B cell (primary cell): ENCODE measurements at places on chromosomes 4 and X. TPM values are rescaled to one million over a fixed set of nuclear protein-coding genes. Genes with fewer than 3 reads are reported as not detected.

Gene TMSB4X
- 2,468 and 2,550 TPM in 2 replicates for total RNA-seq

Gene RASGEF1B
- 130 and 141 TPM in 2 replicates for total RNA-seq

Gene GAB3
- 16.5 and 17.2 TPM in 2 replicates for total RNA-seq

Gene SH3RF1
- 5.4 and 6.5 TPM in 2 replicates for total RNA-seq

Gene GASK1B
- 0.07 and 0.39 TPM in 2 replicates for total RNA-seq

Gene GATB
- 19.2 and 22.7 TPM in 2 replicates for total RNA-seq

Gene HSFX3
- total RNA-seq = not detected in 2 replicates

Gene SUPT20HL1
- total RNA-seq = not detected in 2 replicates

Gene SYN1
- total RNA-seq = not detected in 2 replicates

GRCh38 chrX:71941776-71942175 is 31.1 kb downstream of the NHSL2 start:
- DNase-seq = no peak

- DNase-seq = no peak
Measured at GRCh38 chr4:10245751-10246150, 129.2 kb upstream of the WDR1 start.

- DNase-seq = no peak
Measured at GRCh38 chrX:39592776-39593175, 505.0 kb downstream of the BCOR start.

DNA sequence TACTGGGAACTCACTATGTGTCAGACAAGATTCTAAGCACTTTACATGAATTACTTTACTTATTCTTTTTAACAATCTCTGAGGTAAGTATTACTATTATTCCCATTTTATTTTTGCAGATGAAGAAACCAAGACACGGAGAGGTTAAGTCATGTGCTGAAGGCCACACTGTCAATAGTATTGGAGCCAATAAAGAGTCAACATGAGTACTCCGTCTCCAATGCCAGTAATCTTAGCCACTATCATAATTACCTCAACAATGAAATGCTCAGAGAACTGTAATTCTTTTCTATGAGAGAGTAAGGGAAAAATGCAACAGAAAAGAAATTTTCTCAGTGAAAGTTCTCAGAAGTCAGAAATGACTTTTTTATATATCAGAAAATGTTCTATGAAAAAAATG is 12.7 kb downstream of the EGF start:
- no peak for DNase-seq

GRCh38 chrX:136812286-136812685 is 31.6 kb upstream of the ARHGEF6 start:
- no peak for DNase-seq

GRCh38 chrX:91137883-91138282 is 296.8 kb upstream of the PABPC5 start:
- DNase-seq = no peak

- DNase-seq = no peak
Measured at GRCh38 chr4:14529653-14530052, 472.6 kb upstream of the CPEB2 start.

DNA sequence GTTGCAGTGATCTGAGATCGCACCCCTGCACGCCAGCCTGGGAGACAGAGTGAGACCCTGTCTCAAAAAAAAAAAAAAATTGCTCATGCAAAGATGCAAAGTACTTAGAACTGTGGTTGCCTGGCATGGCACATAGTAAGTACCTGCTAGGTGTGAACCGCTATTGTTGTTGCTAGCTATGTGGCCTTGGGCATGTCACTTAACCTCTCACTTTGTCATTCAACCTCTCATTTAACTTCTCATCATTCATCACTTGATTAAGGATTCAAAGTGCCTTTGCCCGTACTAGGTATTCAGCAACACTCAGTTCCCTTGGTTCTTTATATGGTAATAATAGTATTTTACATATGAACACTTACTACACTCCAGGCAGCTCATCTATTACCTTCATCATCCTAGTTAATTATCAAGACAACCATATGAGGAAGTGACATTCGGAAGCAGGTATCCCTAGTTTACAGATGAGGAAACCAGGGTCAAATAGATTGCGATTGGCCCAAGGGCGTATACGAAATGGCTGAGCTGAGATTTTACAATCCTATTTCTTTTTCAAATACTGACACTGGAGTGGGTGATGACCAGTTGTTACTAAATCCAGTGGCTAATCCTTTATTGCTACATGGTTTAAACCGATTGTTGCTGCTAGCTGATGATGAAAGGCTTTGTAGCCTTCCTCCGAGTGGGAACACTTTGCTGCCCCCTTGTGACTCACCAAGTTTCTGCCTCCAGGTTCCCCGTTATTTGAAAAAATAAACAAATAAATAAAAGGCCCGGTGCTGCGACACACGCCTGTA is 28.8 kb upstream of the SOWAHD start:
- DNase-seq = peak; percentile 77

- no peak for DNase-seq
Measured at GRCh38 chrX:56789518-56790070, 60.6 kb downstream of the NBDY start.

- no peak for DNase-seq
Measured at GRCh38 chr4:76957004-76957738, 7.6 kb downstream of the SEPTIN11 start.

GRCh38 chrX:35023683-35024082 is 81.1 kb downstream of the FAM47B start:
- no peak for DNase-seq

GRCh38 chr4:41418444-41418843 is 119.5 kb upstream of the LIMCH1 start:
- no peak for DNase-seq

DNA sequence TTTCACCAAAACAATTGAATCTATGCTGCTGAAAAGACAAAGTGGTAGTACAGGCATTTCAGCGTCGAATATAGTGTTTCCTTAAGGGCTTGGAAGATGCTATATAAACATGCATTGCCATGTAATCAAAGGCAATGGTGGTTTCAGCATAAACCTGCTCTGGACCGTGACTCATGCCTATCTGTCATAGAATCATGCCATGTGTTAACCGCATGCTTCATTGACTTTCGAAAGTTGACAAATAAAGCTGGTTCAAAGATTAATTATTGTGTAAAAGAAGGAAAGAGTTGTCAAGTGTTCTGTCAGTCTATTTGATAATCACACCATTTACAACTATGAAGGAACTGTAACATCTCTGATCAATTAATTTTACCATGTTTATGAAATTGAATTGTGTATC is 83.2 kb downstream of the FUNDC1 start:
- no peak for DNase-seq

DNA sequence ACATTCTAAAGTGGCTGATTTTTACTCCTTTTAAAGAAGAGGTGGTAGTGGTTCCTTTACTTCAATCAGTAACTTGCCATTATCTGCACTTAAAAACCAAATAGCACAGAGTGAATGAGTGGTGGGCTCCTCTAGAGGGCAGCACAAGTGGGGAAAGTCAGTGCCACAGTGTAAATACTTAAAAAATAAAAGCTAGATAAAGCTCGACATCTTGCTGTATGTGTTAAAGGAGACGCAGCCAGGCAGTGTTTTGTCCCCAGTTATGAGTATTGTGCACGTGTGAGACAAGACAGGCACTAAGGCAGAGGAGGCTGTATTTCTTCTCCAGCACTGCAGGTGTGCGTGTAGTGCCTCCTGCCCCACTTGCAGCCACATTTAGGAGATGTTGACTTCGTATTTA is 24.6 kb downstream of the NAP1L5 start:
- DNase-seq = peak; percentile 5

- no peak for DNase-seq
Measured at GRCh38 chr4:5435201-5435600, 273.2 kb downstream of the EVC2 start.

- DNase-seq = no peak
Measured at GRCh38 chrX:94576367-94577004, 902.5 kb downstream of the FAM133A start.

GRCh38 chrX:41722816-41723618 is 964 bp upstream of the GPR82 start:
- DNase-seq = no peak

DNA sequence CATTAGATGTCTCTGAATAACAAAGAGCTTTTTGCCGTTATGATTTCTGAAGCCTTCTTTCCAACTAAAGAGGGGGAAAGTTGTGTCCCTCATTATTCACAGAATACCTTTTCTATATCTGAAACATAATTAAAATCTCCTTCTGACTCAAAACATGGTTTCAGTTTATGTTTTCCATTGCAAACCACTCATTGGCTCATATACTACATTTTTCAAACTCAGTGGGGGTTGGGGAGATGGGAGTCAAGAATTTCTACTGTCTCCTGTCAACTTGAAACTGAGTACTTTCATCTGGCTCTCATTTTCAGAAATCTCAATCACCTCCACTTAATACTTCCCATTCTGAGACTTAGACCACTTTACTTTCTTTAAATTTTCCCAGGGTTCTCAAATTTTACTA is 1839.5 kb upstream of the PCDH10 start:
- DNase-seq = no peak

DNA sequence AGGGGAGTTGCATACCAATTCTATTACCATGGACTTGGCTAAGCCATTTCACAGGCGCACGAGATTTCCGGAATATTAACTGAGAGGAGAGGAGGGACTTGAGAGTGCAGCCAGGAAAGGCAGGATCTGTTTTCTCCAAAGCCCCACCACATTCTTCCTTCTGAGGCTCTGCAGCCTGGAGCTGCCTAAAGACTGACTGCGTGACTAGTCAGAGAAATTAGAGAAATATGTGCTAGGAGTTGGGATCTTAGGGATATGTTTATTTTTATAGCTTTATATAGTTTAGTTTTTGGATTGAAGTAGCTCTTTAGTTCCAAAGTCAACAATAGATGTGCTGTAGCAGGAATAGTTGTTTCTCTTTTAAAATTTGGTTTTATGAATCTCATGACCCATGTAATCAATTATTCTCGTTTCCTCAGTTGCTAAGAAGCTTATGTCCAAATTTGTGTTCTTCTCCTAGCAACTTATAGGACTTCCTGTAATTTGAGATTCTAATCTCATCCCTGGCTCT is 300.1 kb upstream of the DDX53 start:
- no peak for DNase-seq

- DNase-seq = no peak
Measured at GRCh38 chr4:106287353-106287969, 28.5 kb downstream of the TBCK start.
